RWPE1 (cell line): ENCODE measurements at places on chromosomes 5 and 9.

DNA sequence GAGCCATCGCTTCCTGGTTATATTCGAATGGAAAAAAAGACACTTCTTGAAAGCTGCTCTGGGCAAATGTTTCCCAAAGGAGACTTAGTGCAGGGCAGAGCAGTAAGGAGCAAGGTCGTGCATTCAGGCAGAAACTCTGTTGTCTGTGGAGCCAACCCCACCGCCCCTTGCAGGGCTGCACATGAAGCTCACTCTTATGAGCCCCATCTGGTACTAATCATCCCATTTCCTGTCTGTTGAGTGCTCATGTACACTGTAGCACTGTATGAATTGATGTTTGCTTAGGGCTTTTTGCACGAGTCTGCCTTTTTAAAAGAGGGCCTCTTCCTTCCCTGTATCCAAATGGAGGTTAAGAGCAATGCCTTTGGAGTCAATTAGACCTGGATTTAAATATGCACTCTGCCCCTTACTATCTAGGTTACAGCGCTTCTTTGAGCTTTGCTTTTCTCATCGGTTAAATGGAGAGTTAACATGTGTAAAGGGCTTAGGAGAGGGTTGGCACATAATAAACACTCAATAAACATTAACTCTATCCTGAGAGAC is 25.4 kb downstream of the HMHB1 start:
- no peak for DNase-seq

- DNase-seq = no peak
These were observed 259.0 kb downstream of the NDUFS4 start for GRCh38 chr5:53819482-53819881.

DNA sequence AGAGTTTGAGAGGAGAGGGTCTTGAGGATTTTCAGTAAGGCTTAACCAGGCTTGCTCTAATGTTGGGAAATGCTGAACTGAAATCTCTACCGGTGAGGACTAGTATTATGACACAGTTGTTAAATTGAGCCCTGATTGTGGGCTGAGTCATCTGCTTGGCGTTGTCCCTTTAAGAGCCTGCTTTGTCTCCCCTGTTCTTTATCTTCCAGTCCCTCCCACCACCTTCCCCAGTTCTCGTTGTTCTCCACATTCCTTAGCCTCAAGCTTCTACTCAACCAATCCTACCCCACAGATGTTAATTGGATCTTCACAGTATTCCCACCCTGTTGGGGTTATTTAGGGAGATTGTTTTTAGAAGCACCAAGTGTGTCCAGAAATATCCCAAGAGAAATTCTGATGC is 57.6 kb downstream of the ANKRD55 start:
- DNase-seq = peak; percentile 62

GRCh38 chr9:88814577-88814976 is 176.7 kb upstream of the S1PR3 start:
- DNase-seq = no peak

DNA sequence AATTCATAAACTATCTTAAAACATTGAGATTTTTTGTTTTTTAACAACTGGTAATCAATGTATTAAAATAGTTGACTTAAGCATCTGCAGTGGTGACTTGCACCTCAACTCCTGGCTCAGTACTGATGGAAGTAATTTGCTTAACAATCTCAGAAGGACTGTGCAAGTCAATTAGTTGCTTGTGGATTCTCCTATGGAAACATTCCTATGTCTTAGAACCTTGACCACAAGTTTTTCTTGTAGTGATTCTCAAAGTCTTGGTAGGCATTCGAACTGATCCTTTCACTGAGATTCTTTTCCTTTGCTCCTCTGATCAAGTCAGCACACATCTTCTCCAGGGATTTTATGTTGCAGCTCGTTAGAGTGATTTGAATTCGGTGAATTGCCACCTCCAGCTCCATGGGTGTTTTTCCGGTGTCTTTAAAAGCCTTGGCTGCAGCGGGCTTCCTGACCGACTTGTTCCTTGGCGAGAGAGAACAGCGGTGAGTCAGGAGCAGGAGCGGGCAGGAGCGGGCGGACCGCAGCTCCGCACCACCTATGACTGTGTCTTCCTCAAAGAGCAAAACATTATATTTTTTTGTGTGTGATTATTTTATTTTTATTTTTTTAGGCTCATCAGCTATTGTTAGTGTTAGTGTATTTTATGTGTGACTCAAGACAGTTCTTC is 21.1 kb downstream of the HMGXB3 start:
- peak; percentile 88 for DNase-seq

- DNase-seq = no peak
These were observed 28.2 kb downstream of the WDR41 start for GRCh38 chr5:77463905-77464304.

GRCh38 chr9:135613946-135614805 is 25.2 kb downstream of the GLT6D1 start:
- no peak for DNase-seq

DNA sequence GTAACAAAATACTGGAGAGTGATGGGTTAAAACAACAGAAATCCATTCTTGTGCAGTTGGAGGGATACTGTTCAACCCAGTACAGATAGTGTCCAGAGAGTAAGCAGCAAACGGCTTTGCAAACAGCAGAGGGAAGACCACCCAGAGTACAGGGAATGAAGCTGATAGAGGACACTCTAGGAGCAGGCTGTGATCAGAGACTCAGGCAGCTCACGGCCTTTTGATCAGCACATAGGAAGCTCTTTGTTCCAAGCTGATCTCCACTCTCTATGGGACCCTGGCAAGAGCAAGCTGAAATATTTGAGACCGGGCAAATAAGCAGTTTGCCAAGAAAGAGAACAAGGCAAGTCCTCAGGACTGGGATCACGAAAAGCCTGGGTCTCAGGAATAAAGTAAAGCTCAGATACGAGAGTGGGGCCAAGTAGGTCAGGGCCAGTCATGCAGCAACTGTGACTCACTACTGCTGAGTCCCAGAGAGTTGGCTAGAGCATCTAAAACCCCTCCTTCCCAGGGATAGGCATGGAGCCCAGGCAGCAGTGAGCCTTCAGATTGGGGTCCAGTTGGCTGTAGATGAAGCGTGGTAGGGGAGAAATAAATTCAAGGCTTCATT is 52.4 kb downstream of the MELK start:
- DNase-seq = peak; percentile 69

DNA sequence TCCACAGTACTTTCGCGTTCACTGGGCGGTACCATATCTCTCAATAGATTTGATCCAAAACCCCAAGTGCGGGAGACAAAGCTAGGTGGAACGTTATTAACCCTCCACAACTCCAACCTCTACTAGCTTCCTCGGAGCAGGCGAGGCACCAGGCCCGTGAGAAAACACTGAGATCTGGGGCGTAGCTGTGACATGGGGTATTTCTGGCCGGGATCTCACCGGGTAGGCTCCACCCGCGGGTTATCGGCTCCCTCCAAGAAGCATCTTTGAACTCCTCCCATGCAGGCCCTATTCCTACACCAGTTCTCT is 350 bp upstream of the SLC25A46 start:
- DNase-seq = peak; percentile 81

DNA sequence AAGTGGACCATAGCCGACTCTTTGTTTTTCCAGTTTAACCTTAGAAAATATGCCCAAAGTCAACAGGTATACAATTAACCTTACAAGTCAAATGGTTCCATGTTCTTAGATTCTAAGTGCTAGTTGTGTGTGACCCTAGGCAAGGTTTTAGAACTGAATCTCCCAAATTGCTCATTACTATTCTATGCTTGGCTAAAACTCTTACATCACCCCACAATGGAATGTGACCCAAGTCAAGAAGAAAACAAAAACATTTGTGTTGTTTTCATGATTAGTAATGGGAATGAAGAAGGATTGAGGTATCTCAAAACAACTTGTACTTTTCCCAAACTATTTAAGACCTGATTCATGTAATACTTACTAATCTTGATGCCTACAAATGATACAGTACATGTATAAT is 159.2 kb downstream of the ARRDC3 start:
- DNase-seq = no peak

DNA sequence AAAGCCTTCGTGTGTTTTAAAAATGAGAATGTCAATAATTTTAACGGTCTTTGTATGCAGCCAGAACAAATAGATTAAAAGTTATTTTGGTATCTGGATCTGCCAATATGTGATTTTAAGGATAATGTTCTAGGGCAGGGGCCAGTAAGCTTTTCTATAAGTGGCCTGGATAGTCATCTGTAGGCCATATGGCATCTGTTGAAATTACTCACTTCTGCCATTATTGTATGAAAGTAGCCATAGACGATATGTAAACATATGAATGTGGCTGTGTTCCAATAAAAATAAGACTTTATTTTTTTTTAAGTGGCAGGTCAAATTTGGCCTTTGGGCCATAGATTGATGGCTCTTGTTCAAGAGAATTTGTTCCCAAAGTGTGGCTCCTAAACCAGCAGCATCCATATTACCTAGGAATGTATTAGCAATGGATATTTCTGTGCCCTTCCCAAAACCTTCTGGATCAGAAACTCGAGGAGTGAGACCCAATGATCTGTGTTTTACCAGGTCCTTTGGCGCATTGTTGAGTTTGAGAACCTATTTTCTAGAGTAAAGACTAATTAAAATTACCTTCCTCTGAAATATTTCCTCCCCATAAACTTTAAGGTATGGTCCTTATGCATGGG is 55.9 kb downstream of the C6 start:
- DNase-seq = no peak

DNA sequence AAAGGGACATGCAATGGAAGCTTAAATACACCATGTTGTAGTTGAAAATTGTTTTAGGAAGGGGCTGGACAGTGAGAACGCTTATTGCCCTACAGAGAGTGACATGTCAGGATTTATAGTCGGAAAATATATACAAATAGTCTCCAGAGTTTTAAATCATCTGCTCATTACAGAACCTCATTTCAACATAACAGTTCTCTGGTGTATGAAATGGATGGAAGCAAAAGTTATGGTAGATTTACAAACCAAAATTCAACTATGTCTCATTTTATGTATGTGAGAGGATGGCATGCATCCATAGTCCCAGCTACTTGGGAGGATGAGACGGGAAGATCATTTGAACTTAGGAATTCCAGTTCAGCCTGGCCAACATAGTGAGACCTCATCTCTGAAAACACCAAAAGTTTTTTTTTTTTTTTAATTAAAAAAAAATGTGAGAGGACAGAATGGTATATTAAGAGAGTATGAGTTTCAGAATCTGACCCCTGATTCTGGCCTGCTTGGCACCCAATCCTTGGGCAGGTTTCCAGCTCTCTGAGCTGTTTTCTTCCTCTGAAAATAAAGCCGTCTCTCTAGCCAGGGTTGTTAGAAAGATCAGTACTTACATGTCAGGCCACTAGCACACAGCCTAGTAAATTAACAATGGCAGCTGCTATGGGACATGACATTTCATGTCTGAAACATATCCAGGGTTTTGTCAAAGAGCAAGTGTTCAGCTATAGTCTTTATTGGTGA is 40.1 kb downstream of the IQGAP2 start:
- DNase-seq = no peak

DNA sequence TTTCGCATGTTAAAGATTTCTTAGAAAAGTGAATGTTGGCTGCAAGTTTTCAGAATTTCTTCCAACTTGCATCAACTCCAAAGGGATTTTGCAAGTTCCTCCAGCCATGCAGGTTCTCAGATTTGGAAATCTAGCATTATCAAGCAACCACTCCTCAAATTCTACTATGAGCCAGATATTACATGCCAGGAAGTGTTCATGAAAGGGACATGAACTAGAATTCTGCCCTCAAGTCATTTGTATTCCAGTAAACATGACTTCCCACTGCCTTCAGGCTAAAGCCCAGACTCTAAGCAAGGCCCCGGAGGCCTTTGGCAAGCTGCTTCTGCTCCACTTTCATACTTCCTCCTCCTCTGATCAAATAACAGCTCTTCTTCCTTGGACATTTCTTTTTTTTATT is 111.3 kb upstream of the PAPPA start:
- DNase-seq = no peak

- DNase-seq = no peak
These were observed 164.4 kb upstream of the EFNA5 start for GRCh38 chr5:107835096-107835495.

DNA sequence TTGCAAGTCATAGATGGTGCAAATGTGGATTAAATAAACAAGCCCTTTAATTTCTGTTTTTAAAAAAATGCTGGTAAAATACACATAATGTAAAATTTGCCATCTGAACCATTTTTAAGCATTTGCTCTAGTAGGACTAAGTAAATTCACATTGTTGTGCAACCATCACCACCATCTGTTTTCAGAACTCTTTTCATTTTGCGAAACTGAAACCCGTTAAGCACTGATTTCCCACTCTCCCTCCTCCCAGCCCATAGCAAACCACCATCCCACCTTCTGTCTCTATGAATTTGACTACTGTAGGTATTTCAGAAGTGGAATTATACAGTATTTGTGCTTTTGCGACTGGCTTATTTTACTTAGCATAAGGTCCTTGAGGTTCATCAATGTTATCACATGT is 103.3 kb upstream of the CNTLN start:
- DNase-seq = no peak

- no peak for DNase-seq
These were observed 206.4 kb downstream of the PDZD2 start for GRCh38 chr5:31845361-31845760.

DNA sequence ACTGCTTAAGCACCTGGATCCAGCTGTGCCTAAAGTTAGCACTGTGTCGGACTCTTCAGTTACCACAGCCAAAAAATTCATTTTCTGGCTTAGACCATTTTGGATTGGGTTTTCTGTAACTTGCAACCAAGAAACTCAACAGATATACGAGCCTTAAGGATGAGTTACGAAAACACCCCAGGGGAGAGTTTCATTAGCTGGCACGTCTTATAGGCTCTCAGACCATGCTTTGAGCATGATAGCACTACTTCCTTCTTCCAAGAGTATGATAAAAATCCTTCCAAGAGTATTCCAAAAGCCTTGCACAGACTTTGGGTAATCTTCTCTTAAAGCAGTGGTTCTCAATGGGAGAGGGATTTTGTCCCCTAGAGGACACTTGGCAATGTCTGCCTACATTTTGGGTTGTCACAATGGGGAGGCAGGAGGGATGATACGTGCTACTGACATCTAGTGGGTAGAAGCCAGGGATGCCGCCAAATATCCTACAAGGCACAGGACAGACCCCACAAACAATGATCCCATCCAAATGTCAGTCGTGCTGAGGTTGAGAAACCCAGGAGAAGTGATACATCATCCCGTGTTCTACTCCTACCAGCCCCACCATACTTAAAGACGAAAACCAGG is 64.8 kb downstream of the SMIM23 start:
- peak; percentile 40 for DNase-seq

DNA sequence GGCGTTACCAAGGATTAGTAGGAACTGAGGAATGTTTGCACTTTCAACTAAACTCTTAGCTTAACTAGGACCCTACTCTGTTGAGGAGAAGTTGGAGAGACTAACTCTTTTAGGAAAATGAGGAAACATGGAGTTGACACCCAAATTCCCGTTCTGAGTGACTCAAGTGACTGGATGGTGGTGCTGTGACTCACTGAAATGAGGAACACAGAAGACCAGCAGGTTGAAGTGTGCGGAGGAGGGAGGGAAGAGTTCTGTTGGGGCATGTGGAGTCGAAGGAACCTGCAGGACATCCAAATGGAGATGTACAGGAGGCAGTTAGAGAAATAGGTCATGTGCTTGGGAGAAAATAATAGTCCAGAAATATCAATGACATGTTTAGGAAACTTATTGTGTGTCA is 8.2 kb downstream of the HEXB start:
- DNase-seq = peak; percentile 68
